ENCODE measurements at places on chromosomes 13 and 19.

DNA sequence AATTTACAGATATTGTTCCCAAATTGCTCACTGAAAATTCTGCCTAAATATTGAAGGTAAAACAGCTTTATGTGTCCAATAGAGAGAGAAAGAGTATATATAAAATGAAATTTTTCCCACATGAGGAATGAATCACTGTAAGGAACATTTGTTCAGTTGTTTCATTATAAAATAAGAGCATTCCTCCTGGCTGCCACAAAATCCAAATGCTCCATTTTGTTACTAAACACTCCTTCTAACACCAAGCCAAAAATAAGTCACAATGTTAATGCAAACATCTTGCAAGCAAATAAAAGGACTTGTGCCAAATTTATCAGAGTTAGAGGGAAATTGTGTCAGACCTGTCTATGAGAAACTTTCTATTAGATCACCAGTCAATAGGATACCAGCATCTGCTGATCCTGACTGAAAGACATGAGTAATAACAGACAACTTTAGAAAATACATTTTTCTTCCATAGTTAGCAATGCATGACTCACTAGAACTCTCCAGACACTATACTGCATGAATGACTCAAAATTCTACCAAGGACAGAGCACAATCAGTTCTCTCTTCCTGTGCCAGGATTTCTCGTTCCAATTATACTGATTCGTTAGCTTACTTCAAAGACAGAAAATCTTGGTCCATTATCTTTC is 83.5 kb upstream of the FNDC3A start:
- DNase-seq, result no peak

GRCh38 chr13:37277007-37277406 is 171.5 kb upstream of the CSNK1A1L start:
- no peak for DNase-seq

DNA sequence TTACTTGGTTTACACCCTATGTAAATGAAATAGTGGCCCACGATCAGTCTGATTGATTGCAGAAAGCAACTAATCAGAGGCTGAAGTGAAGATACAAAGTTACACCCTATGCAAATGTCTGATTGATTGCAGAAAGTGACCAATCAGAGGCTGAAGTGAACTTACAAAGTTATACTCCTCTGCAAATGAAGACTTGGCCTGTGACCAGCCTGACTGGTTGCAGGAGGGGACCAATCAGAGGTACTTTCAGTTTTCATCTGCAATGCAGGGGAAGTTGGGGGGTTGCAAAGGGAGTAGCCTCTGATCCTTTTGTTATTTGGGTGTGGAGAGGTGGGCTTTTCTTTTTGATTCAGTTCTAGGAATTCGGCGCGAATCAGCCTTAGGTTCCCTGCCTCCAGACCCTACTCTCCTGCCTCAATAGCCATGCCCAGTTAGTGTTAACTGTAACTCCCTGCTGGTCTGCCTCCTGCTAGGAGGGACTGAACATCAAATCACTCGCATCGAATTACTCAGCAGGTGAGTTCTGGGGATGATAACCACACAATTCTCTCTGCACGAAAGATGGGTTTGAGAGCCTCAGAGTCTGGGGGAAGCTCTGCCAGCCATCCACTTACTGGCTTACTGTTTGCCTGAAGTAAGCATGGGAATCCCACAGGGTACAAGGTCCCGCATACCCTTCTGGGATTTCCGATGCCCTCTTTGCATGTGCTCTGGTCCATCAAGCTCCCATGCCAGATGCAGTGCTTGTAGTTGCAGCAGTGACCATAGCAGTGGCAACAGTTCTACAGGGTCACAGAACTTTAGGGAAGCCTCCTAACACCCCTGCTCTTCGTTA is 7.5 kb downstream of the ARL11 start:
- DNase-seq, result no peak

DNA sequence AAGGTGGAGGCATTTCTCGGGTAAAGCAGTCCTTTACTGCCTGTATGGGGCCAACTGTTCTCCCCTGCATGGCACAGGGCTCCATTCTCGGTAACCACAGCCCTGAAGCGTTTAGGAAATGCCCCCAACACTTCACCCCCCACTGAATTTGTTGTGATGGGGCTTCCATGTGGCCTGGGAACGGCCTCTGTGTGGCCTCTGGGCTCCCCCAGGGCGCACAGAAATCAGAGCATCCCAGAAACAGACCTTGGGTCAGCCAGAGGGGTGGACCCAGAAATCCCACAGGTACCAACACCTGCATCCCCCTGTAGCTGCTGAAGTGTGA is 153.7 kb upstream of the VSTM2B start:
- no peak for DNase-seq

GRCh38 chr13:44307255-44307654 is 66.4 kb upstream of the SERP2 start:
- DNase-seq, result no peak

DNA sequence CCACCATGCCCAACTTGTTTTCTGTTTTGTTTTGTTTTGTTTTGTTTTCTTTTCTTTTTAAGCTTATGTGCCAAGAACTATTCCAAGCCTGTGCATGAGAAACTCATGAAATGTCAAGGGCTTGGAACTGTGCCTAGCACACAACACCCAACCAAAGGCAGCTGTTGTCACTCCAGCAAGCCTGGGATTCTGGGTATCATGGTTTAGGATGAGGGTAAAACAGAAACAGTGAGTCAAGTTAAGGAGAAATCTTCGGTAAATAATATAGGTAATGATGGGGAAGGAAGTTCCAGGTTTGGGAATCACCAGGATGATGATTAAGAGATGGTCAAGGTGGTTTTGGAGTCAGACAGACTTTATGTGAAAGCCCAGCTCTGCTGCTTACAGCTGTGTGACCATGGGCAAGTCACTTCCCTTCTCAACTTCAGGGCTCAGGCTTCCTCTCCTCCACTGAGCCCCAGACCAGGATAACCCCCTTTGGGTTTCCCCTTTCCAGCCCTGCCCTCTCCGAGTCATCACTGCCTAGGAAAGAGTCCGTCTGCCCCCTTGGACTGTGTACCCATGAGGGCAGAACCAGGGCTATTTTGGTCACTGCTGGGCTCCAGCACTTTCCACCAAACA is 5.0 kb downstream of the PVR start:
- peak; percentile 52 for DNase-seq

GRCh38 chr19:52722062-52723003 is 12.5 kb downstream of the ZNF611 start:
- DNase-seq, result no peak

DNA sequence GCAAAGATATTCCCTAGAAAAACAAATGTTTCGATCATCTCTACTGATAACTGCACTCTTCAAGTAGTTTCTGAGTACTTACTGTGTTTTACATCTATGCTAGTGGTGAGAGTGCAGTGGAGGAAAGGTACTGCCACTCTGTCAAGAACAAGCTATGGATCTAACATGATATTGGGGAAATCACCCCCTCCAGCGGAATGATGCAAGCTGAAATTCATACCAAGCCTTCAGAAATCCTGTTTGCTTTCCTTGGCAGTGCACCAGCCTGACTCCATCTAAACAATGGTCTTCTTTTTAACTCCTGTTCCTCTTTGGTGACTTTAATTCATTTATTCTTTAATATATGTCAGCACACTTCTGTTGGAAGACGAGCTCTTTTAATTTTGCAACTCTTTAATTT is 238.0 kb downstream of the PCDH9 start:
- no peak for DNase-seq

DNA sequence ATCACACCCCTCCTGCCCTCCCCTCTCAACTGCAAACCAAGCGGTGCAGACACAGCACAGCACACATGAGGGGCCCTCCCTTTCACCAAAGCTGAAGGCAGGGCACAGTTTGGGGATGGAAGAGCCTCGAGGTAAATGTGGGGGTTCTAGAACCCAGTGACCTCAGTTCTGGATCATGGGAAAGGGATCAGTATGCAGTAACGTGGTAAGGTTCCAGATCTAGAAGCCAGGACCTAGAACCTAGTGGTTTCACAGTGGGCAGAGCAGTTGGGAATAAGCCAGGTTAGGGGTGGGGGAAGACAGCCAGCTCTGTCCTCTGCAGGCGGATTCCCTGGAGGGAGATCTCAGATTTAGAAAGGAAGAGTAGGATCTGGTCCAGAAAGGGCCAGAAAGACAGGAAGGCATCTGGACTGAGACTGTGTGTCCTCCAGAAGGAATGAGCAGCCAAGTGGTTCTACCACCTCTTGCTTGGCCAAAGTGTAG is 3.1 kb downstream of the FTL start:
- no peak for DNase-seq

DNA sequence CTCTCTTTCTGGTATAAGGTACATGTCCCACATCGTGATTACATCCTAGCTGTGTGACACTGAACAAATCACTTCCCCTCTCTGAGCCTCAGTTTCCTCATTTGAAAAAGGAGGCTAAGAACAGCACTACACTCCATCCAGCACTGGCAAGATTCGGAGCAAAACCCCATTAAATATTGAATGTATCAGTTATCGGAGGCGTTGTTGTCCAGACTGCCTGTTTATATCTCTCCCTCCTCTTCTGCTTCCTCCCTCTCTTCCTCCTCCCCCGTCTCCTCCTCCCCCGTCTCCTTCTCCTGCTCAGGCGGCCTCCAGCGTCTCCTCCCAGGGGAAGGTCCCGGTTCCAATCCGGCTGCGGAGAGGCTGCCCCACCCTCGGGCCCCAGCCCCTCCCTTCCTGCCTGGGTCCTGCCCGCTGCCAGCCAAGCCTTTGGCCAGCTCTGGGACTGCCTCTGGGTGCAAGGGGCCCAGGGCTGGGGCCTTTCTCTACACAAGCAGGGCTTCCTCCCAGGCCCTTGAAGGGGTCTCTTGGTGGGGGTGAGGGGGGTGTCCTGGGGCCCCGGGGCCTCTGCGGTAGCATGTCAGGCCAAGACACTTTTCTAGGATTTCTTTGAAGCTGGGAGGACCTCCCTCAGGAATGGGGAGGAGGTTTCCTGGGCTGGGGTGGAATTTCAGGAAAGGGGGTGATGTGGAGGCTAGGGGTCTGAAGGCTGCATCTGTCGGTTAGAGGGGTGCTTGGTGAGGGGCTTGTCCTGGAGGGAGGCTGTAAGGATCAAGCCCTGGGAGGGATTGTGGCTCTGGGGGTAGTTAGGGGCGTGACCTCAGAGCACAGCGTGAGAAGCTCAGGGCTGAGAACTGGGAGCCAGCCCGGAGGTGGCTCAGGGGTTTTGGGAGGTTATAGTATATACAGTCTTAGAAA is 1.9 kb downstream of the RRAS start:
- no peak for DNase-seq

DNA sequence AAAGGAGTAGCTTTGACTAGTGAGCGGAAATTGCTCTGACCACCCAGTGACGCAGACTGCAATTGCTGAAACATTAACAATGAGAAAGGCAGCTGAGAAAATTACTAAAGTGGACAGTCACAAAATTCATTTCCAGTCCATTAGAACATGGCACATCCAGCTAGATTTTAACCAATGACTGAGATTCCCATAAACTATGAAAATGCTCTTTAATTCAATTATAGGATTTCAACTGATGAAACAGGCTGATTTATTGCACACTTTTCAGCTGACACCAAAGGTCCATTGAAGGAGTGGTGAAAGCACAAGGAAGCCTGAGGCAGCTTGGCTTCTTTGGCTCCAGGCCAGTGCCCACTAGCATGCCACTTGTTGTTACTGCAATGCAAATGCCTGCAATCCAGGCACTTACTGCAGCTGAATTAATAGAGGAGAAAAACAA is 933.4 kb downstream of the SLITRK6 start:
- no peak for DNase-seq

GRCh38 chr13:75870397-75870903 is 234.3 kb downstream of the LMO7 start:
- DNase-seq, result peak; percentile 29

- no peak for DNase-seq
Measured at GRCh38 chr13:40343550-40344269, 322.7 kb downstream of the FOXO1 start.

DNA sequence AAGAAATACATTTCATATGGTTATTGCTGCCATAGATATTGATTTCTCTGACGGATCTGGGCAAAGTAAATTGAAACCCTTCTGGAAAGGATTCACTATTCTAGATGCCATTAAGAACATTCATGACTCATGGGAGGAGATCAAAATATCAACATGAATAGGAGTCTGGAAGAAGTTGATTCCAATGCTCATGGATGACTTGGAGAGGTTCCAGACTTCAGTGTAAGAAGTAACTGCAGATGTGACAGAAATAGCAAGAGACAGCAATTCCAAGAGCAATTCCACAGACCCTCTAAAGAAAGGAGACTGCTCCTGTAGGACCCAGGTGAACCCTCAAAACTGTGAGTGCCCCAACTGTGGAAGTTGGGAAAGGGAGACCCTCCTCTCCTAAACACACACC is 30.9 kb upstream of the KCTD12 start:
- no peak for DNase-seq

DNA sequence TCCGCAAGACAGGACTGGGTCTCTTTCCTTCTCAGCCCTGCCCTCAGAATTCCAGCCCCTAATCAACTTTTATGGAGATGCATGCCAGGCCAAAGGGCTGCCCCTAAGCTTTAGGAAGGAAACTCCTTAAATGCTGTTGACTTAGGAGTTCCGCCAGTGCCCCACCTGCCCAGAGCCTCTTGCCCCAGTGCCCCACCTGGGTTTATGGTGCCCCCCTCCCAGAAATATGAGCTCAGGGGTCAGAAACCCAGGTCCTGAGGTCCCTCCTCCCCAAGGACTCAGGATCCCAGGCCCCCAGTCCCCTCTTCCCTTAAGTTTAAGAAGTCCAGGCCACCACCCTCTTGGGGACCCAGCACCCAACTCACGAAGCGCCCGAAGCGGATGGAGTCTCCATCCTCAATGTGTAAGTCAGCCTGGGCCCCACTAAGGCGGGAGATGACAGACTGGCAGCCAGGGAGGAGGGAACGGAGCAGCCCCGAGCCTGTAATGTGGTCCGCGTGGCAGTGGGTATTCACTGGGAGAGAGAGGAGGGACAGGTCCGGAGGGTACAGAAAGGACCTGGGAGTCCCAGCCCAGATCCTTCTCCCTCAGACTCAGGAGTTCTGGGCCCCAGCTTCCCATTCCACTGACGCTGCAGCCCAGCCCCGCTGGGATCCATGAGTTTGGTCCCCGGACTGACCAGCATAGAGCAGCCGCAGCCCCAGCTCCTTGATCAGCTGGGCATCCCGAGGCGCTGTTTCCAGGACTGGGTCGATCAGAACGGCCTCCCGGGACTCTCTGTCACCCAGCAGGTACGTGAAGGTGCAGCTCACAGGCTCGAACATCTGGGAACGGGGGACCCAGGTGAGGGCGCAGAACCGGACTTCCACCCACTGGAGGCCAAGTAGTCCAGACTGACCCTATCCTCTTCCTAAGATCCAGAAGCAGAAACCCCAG is 897 bp downstream of the ETHE1 start:
- DNase-seq, result peak; percentile 20

GRCh38 chr13:55937180-55937579 is 1203.5 kb upstream of the PRR20A start:
- no peak for DNase-seq

DNA sequence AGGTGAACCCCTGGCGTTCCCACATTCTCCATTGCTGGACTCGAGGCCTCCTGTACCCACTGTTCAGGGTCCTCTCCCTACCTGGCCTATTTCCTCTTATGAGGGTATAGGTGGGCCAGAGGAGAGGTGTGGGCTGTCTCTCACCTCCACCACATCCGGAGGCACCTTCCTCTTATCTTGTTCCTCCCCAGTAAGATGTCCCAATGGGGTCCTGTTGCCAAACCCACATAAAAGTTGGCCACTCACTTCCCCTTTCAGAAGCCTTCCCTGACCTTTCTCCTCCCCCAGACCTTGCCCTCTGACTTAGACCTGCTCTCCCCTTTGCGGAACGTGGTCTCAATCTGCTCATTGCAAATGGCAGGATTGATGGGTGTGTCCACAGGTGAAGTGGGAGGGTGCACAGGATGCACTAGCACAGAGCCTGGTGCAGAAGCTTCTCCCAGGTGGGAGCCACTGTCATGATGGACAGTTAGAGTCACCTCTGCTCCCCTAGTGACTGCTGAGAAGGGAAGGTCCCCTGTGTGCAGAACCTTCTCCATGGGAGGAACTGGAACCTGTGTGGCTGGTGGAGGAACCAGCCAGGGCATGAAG is 1.3 kb downstream of the CYP4F3 start:
- no peak for DNase-seq
